ENCODE measurements at places on chromosomes 13 and 19. TPM values are rescaled to one million over a fixed set of nuclear protein-coding genes. Genes with fewer than 3 reads are reported as not detected.

Gene FFAR1
- total RNA-seq, result not detected

Gene MAU2
- total RNA-seq, result 35.3 TPM

Gene CNOT3
- total RNA-seq, result 13.4 TPM

Gene KLK14
- not detected for total RNA-seq

Gene LILRA2
- 9.5 TPM for total RNA-seq

Gene ECSIT
- 25.2 TPM for total RNA-seq

Gene MRPS12
- total RNA-seq, result 38.3 TPM

Gene ALKBH7
- total RNA-seq, result 39.4 TPM

Gene PSG5
- not detected for total RNA-seq

Gene LGALS4
- total RNA-seq, result not detected

Gene ADGRE2
- total RNA-seq, result 5.6 TPM

Gene LAIR2
- not detected for total RNA-seq

Gene LMTK3
- 0.12 TPM for total RNA-seq

Gene CEACAM4
- total RNA-seq, result 9.0 TPM

Gene ATG4D
- 12.9 TPM for total RNA-seq

Gene IZUMO2
- total RNA-seq, result not detected

Gene ZNF486
- total RNA-seq, result 4.1 TPM

Data from omental fat pad (tissue), 4 donors.